Dermis microvascular lymphatic vessel endothelial cell (primary cell): ENCODE measurements at places on chromosomes 3 and 15. TPM values are rescaled to one million over a fixed set of nuclear protein-coding genes. Genes with fewer than 3 reads are reported as not detected.

DNA sequence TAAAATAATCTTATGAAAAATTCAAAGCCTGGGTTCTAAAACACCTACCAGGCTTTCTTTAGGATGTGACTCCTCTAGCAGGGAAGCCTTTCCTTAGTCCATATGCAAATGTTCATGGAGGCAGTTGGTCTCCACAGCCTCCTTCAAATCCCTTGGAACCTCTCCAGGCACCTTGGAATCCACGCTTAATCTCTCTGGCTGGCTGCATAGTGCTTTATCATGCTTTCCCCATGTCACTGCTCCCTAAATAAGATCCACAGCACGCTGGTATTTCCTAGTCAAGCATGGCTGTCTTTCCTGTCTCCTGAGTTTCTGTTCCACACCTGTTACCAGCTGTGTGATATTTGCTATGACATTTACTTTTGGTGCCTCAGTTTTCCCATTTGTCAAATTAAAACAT, 71.3 kb downstream of the CLSTN2 start:
- no peak for DNase-seq

The CPLX3 gene
- not detected in 2 replicates for total RNA-seq

DNA sequence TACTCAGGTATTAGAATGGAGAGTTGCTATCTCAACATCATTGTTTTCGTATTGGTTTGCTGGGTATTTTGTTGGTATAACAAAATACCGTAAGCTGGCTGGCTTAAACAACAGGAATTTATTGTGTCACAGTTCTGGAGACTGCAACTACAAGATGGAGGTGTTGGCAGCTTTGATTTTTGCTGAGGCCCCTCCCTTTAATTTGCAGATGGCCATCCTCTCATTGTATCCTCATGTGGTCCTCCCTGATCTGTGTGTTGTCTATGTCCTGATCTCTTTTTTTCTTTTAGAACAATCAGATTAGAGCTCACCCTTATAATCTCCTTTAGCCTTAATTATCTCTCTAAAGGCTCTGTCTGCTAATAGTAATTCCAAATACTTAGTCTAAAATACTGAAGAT, 299.8 kb upstream of the GOLIM4 start:
- no peak for DNase-seq

The CHP1 gene
- total RNA-seq, result 67.0 and 69.2 TPM in 2 replicates

GRCh38 chr15:85543741-85544155, 163.3 kb downstream of the AKAP13 start:
- peak; percentile 10 for DNase-seq

The GRM2 gene
- under 0.01 TPM in 2 replicates for total RNA-seq
